ENCODE measurements at places on chromosomes 13 and 19.

- no peak for DNase-seq
Measured at GRCh38 chr13:39516096-39516495, 86.9 kb downstream of the LHFPL6 start.

- DNase-seq, result no peak
Measured at GRCh38 chr19:46622118-46622446, 2.8 kb downstream of the PTGIR start.

- no peak for DNase-seq
Measured at GRCh38 chr13:48316826-48317510, 13.4 kb downstream of the RB1 start.

GRCh38 chr19:12676928-12677327, 4.8 kb downstream of the DHPS start:
- no peak for DNase-seq

DNA sequence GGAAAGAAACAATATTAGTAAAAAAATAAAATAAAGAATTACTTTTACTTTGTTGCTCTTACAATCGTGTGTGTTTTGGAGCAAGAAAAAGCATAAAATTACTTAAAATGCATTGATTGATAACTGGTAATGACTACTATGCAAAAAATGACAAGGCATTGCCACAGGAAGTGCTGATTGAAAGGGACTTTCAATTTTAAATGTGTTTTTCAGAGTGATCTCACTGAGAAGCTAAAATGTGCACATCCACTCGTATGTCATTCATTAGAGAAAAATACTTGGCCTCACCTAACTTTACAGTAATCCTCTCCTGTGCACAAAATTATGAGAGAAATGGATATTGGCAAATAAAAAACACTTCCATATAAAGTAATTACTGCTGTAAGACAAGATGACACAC, 934.9 kb downstream of the SLITRK6 start:
- DNase-seq, result no peak

Data from C1 segment of cervical spinal cord (tissue), 14 donors.